SK-N-MC (cell line): ENCODE measurements at places on chromosomes 7 and 10.

- DNase-seq, result no peak
These were observed 274.0 kb upstream of the GLI3 start for GRCh38 chr7:42511027-42511426.

DNA sequence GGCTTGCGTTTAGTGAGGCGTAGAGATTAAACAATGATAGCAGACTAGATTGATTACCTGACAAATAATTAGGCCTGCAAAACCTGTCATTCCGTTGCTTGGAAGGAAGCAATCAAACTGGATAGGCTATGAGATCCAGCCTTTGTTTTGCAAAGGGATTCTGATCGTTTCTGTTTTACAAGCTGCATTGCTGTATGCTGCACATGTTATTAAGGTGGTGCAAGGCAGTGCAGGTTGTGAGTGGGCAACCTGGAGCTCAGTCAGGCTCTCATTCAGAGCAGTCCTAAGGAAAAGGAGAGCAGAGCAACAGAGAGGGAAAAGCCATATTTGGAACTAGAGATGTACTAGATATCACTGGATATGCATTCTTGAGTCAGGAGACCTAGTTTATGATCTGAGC is 6.9 kb upstream of the NOBOX start:
- DNase-seq, result no peak

- DNase-seq, result no peak
These were observed 410.0 kb upstream of the SEMA3D start for GRCh38 chr7:85596827-85597226.

DNA sequence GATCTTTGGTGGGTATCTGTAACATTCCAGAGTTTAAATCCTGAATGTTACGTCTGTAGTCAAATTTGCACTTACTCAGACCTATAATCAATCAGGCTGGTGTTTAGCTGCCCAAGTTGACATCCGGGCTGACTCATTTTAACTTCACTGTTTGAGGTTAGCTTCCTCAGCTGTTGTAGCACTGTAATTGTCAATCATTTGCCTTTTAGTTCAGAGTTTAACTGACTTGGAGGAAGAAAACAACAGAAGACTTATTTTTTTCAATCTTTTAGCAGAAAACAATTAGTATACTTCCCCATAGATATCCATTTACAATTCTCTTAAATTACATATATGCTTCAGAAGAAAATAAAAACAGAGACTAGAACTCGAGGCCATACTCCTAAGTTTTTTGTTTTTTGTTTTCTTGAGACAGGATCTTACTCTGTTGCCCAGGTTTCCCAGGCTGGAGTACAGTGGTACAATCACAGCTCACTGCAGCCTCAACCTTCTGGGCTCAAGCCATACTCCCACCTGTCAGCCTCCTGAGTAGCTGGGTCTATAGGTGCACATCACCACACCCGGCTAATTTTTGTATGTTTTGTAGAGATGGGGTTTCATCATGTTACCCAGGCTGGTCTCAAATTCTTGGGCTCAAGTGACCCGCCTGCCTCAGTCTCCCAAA is 38.5 kb upstream of the LRRC17 start:
- DNase-seq, result no peak

- DNase-seq, result no peak
These were observed 5.0 kb upstream of the RBM17 start for GRCh38 chr10:6083523-6084475.

DNA sequence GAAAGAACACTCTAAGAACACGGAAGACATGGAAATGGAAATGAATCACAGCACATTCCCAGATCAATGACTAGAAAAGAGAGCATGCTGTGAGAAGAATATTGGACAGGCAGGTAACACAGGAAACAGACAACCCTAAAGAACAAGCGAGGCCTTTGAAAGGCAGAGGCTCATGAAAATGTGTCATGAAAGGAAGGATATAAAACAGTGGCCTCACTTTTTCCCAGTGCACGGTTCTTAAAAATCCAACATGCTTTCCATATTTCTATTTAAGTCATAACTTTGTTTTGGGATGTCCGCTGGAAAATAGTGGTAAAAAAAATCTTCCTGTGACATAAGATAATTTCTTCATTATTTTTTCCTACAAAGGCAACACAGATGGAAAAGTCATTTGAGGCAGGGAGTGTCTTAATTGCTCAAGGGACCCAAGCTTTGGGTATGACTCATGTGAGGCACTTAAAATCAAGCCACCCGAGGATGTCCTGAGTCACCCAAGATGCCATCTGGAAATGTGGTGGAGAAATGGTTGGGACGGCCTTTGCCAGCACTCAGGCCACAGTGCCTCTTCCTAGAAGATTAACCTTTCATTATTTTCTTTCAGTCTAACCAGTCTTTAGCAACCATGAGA is 17.0 kb downstream of the ITIH5 start:
- DNase-seq, result no peak

DNA sequence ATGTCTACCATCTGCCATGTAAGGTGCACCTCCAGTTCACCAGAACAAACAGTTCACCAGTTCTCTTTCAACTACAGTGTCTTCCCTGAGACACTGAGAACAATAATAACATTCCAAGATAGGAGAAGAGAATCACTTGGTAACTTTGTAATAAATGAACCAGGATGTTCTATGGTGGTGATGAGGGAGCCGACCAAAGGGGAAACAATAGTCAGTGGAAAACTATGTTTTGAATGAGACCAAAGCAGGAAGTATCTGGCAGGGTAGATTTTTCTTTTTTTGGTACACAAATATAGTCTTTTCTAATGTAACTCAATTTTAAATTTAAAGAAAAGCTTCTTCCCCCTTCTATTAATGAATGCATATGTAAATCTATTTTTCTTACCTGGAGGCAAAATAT is 20.0 kb downstream of the HYAL4 start:
- DNase-seq, result no peak

GRCh38 chr10:108230478-108231170 is 1066.1 kb upstream of the SORCS1 start:
- no peak for DNase-seq

- no peak for DNase-seq
These were observed 148.8 kb upstream of the NPY start for GRCh38 chr7:24135003-24135817.

- no peak for DNase-seq
These were observed 109.4 kb upstream of the LANCL2 start for GRCh38 chr7:55255496-55256445.

DNA sequence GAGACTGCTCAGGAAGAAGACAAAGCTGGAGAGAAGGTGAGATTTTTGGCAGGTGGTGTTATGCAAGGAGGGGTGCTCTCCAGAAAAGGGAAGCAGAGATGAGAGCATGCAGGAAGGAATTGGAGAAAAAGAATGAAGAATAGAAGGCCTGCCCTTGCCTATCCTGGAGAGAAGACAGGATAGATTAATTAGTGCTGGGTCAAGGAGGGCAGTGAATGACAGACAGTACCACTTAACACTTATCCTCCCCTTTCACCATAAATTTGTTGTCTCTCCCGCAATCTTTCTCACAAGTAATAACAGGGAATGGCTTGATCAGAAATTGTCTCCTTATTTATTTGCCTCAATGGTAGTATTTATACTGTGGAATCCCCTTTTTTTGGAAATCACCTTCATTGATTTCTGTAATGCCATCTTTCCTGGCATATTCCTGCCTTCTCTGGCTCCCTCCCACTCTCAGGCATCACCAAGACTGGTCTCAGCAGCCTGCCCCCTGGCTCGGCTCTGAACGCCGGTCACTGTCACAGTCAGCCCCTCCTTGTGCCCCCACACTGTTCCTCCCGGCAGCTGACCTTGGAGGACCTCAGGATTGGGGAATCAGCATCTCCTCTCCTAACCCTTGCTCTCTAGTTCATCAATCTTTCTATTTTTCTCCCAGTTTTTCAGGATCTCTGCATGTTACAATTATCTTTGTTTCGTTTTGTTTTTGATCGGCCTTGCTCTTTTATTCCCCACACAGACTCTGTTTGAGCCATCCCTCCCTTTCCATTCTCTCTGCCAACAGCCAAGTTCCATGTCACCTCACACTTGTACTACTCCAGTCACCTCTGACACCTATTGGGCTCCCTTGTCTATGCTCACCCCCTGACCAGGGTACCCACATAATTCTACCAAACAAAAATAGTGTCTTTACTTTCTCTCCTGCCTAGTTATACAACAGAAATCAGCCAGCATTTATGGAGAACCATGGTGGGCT is 294.2 kb downstream of the PLXDC2 start:
- DNase-seq, result no peak

DNA sequence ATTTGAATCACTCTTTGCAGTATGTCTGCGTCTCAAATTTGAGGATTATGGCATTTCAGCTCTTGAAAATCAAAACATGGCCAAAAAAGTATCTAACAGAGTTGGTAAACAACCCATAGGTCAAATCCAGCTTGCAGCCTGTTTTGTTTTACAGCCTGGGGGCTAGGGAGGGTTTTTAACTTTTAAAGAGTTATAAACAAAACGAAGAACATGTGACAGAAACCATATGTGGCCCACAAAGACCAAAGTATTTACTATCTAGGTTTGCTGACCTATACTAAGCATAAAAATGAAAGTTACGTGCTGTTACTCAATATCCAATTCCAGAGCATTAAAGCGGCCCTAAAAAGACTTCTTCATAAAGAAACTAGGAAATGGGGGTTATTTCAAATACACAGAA is 55.5 kb upstream of the STARD3NL start:
- no peak for DNase-seq

DNA sequence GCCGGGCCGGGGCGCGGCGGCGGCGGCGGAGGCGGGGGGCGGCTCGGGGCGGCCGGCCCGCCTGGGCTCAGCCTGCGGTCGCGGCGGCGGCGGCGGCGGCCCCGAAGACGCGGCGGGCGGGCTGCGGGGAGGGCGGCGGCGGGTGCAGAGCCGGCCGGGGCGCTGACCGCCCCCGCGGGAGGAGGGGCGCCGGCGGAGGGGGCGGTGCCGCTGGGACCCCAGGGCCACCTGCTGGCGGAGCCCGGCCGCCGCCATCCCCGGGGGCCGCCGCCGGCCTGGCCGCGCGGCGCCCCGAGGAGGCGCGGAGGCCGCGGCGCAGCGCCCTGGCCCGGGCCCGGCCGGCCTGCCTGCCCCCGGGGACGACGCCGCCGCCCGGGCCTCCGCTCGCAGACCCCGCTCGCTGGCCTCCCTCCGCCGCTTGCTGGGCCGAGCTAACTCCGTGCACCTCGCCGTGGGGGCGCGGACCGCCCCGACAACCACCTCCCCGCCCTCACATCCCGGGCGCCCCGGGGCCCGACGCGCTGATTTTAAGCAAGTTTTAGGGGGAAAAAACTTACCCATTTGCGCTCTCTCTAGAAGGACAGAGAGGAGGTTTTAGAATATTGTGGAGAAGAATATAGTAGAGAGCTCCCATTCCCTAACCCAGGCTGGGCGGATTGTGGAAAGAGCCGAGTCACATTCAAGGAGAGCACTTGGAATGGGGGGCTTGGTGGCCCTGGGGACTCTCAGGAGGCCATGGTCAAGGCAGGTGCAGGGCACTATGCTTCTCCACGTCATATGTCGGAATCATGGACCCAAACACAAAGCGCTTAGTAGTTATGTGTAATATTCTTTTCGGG is at the start of gene BEND7:
TSS of gene BEND7 (minus strand) at position 140 of the 839 bp plus-strand sequence. CDS start 481 bp downstream, outside the sequence.
- DNase-seq, result no peak

DNA sequence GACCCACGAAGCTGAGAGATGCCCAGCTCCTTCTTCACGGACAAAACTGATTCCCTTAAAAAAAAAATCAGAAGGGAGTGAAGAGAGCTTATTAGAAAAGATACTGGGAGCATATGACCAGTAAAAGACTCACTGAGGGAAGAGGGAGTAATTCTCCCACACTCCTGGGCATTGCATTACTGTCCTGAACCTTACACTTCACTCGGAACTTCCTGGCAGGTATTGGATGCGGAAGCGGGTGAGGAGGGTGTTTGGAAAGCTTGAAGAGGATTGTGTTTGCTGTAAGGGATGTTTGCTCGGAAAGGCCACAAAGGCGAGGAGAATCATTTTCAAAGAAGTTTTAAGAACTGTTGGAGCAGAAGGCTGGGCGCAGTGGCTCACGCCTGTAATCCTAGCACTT is 375 bp downstream of the HKDC1 start:
- no peak for DNase-seq

GRCh38 chr10:1384026-1384425 is 327.8 kb downstream of the WDR37 start:
- DNase-seq, result no peak

- DNase-seq, result no peak
These were observed 17.1 kb upstream of the ZNF800 start for GRCh38 chr7:127409629-127410028.
